ENCODE measurements at places on chromosomes 11 and 22.

DNA sequence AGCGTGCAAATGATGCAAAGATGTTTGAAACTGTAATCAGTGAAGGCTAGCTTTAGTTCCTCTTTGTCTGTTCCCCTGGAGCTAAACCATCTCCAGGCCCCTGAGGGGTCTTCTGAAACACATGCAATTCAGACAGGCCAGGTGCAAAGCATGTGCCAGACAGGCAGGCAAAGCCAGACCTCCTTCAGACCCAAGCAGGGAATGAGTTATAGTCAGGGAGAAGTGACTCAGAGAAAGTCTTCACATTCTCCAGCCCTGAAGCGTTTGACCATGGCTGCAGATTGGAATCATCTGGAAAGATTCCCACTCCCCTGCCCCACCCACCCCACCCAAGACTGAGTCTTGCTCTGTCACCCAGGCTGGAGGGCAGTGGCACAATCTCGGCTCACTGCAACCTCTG is 187.0 kb upstream of the ISX start:
- DNase-seq = no peak

DNA sequence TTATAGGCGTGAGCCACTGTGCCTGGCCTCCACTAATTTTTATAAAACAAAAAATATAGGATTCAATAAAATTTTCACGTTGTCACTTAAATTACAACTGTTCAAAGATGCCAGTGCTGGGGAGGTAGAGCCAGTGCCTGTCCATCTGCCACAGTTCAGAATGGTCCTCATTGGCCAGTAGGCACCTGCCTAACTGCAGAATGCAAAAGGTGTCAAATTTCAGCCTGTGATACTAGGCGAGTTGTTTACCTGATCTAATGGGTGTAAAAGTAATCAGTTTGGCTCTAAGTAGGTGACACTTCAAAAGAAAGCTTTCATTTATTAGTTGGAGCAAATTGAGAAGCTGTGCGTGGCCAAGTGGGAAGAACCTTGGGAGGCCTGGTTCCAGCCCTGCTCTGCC is 2.4 kb downstream of the SMARCB1 start:
- no peak for DNase-seq

- no peak for DNase-seq
Observed at GRCh38 chr11:20005747-20006146, 154.5 kb downstream of the DBX1 start.

DNA sequence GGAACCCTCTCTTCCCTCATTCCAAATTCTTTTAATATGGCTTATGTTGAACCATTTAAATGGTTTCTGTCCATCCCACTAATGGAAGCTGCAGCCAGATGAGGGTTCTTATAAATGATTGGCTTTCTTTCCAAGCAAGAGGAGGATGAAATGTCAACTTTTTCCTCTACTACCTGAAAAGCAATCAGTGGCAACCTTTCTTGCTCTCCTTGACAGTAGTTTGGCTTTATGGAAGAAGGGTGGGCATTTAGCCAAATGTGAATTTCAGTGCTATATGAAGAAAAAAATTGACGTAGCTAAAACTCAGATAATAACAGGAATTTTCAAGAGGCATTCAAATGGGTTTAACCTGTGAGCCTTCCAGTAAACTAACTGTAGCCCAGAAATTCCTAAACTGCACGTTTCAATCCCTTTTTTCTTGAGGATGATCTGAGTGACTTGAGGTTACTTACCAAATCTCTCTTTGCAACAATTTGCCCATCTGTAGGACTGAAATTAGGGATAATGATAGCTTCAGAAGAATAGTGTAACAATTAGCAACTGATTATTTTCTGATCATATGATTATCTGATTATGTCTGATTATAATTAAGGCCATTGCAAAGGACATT is 90.9 kb downstream of the EXT2 start:
- DNase-seq = no peak

- no peak for DNase-seq
Observed at GRCh38 chr11:31437742-31438435, 68.2 kb downstream of the DNAJC24 start.

- peak; percentile 76 for DNase-seq
Observed at GRCh38 chr22:21866833-21867527, 465 bp downstream of the MAPK1 start.

DNA sequence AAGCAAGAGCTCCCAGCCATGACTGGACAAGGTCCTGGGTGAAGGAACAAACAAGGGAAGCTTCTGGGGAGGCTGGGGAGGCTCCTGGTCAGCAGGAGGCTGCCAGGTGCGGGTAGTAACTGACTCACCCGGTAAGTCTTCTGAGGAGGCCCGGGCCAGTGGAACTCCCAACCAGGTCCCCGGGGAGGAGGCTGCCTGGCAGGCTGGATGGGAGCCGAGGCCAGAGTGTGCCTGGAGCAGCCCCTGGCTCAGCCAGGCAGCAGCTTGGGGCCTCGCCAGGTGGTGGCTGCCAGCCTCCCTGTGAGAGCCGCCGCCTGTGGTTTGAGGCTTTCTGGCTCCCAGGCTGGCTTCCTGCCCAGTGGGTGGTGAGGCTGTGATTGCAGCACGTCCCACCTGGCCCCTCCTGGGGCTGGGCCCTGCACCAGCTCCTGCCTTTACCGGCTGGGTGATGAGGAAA is 46.2 kb downstream of the IGF2 start:
- no peak for DNase-seq

DNA sequence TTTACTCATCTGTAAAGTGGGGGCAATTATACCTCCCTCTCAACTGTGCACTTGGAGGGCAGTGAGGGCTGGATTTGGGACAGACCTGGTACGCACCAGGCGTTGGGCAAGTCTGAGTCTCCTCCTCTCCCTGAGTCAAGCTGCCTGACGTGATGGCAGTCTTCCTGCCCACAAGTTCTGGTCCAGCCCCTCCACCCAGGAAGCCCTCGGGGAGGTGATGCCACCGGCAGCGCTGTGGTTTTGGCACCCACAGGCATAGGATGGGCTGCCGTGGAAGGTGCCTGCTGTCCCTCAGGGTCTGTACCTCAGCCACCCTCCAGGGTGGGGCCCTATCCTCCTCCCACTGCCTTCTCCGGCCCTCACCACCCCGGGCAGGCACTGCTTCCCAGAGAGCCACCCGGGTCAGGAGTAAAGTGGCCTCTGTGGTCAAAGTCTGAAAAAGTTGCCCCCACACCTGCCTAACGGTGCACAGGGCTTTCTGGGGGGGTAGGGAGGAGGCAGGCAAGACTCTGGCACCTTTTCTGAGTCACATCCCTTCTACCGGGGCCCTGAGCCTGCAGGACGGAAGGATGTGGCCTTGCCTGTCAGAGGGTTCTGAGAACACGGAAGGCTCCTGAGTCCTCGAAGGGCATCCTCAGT is 6.5 kb upstream of the APOBEC3H start:
- no peak for DNase-seq

- DNase-seq = peak; percentile 33
Observed at GRCh38 chr11:8333376-8333775, 69.7 kb upstream of the LMO1 start.

DNA sequence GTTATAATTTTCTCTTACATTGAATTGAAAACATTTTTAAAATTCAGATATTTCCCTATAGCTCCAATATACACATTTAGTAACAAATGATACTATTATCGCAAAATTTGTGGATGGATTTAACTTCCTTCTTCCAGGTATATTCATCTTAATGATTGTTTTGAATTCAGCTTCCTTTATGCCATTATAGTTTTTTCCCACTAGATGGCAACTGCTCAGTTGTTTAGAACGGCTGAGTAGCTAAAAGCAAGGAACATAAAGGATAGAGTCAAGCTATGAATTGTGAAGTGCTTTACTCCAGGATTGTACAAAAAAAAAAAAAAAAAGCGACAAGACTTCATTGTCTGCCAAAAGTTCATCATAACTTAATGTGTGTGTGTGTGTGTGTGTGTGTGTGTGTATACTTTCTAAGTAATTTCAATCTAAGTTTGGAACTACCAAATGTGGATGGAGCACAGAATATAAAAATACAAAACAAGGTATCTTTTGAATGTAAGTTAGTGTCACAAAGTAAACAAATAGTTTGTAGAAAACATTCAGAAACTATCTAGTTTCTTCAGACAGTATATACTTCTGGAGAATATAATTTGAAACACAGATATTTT is 846.4 kb downstream of the DLG2 start:
- peak; percentile 58 for DNase-seq

DNA sequence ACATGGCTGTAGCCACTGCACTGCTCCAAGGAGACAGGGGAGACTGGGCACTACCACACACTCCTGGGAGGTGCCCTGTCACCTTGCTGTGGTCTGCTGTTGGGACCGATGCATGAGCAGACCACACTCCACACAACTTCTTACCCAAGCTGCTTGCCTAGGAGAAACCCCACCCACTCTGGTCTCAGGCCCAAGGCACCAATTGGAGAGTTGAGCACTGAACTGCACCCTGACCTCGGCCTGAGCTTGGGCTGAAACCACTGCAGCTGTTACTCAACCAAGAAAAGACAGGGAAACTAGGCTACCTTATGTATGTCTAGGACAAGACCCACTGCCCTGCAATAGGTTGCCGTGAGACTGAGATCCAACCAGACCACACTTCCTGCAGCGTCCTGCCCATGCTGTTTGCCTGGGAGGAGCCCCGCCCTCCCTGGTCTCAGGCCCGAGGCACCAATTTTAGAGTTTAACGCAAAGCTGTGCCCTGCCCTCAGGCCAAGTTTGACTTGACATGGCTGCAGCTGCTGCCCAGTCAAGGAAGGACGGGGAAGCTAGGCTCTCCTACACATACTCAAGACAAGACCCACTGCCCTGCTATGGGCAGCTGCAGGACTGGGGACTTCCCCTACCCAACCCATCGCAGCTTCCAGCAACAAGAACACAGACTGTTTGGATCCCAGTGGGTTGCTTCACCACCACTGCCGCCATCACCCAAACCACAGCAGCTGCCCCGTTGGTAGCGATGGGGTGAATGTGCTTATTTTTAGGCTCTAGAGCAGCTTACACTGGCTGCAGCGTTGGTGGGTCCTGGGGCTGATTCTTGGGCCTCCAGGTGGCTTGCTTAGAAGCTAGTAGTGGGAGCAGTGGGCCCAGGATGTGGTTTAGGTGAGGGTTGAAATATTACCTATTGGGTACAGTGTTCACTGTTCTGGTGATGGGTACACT is 66.8 kb downstream of the BRD1 start:
- no peak for DNase-seq

DNA sequence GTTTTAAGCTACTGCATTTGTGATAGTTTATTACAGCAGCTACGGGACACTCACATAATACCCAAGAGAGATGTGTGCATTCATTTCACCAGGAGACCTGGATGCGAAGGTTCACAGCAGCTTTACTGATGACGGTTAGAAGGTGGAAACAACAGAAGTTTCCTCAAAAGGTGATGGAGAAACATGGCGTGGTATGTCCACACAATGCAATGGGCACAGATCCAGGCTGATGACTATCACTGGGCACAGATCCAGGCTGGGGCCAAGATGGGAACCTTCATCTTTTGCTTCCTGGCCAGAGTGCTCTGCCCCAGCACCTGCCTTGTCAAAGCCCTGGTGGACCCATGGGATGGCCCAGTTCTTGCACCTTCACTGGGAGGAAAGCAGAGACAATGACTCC is 30.6 kb upstream of the RFPL3 start:
- no peak for DNase-seq

DNA sequence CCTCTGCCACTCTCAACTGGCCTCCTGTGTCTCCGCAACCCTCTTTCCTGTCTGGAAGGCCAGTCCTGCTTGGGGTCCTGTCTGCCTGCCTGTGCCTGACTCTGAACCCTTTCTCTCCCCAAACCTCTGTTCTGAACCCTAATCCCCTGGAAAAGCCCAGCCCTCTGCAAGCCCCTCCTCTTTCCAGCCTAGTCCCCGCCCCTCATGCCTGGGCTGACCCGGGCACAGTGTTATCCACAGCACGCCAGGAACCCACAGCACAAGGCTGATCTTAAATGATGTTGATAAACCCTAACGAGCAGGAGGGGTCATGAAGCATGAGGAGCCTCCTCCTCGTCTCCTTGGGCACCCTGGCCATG is at the start of gene IFITM10:
TSS of gene IFITM10 (minus strand) at position 115 of the 359 bp plus-strand sequence. CDS start 153 bp downstream, outside the sequence.
- peak; percentile 27 for DNase-seq

Measured in eye (tissue), 1 donor.